Fibroblast of the aortic adventitia (primary cell): ENCODE measurements at places on chromosomes 6 and 20.

- no peak for DNase-seq
These were observed 10.8 kb downstream of the MOXD1 start for GRCh38 chr6:132390451-132390850.

DNA sequence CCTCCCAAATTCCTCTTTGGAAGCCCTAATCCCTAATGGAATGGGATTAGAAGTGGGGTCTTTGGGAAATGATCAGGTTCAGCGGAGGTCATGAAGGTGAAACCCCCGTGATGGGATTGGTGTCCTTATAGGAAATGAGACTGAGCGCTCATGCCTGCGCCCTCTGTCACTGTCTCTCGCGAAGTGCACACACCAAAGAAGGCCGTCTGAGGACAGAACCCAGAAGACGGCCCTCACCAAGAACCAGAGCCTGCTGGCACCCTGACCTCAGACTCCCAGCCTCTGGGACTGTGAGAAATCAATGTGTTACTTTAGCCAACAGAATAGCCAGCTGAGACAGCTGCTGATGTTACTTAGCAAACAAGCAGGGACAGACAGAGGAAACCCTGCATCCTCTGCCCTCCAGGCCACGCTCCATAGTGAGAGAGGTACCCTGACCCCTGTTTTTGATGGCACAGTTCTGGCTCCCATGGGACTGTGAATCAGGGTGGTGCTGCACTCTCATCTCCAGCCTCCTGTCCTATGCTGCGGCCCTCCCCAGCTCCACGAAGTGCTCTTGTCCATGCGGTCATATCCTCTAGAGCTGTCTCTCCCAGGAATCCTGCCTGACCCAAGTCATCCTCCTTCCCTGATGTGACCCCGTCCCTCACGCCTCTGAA, 369.3 kb downstream of the ZFAND3 start:
- no peak for DNase-seq

DNA sequence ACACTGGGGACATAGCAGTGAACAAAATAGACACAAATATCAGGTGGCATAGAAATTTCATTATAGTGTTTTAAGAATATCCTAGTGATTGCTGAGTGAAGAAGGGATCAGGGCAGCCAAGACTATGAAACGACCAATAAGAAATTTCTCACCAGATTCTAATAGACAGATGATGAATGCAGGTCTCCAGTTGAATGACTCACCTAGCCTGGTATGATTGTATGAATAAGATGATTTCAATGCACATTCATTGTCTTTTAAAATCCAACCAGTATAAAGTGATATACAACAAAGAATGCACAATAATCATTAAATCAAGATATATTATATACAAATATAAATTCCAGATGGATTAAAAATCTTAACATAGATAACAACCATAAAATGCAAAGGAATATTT, 124.5 kb upstream of the TENT5A start:
- peak; percentile 29 for DNase-seq

GRCh38 chr6:151452750-151453427, 963 bp upstream of the RMND1 start:
- peak; percentile 39 for DNase-seq

GRCh38 chr20:46507760-46508407, 5.5 kb downstream of the ZNF334 start:
- no peak for DNase-seq

- no peak for DNase-seq
These were observed 49.7 kb downstream of the ZBTB2 start for GRCh38 chr6:151341476-151342195.

- DNase-seq, result peak; percentile 52
These were observed 2.4 kb downstream of the PHACTR2 start for GRCh38 chr6:143680141-143680540.

DNA sequence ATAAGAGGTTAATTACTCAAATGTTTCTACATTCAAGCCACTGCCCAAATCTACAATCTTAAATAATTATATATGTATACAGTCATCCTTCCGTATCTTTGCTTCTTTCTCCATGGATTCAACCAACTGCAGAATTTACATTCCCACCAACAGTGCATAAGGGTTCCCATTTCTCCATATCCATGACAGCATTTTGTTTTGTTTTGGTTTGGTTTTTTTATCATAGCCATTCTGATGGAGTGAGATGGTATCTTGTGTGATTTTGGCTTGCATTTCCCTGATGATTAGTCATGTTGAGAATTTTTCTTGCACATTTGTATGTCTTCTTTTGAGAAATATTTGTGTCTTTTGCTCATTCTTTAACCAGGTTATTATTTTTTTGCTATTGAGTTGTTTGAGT, 198.5 kb downstream of the C6orf118 start:
- DNase-seq, result peak; percentile 23

- no peak for DNase-seq
These were observed 759.8 kb downstream of the PTPRT start for GRCh38 chr20:42429761-42430458.

GRCh38 chr20:56934888-56935287, 305.8 kb downstream of the TFAP2C start:
- DNase-seq, result no peak

DNA sequence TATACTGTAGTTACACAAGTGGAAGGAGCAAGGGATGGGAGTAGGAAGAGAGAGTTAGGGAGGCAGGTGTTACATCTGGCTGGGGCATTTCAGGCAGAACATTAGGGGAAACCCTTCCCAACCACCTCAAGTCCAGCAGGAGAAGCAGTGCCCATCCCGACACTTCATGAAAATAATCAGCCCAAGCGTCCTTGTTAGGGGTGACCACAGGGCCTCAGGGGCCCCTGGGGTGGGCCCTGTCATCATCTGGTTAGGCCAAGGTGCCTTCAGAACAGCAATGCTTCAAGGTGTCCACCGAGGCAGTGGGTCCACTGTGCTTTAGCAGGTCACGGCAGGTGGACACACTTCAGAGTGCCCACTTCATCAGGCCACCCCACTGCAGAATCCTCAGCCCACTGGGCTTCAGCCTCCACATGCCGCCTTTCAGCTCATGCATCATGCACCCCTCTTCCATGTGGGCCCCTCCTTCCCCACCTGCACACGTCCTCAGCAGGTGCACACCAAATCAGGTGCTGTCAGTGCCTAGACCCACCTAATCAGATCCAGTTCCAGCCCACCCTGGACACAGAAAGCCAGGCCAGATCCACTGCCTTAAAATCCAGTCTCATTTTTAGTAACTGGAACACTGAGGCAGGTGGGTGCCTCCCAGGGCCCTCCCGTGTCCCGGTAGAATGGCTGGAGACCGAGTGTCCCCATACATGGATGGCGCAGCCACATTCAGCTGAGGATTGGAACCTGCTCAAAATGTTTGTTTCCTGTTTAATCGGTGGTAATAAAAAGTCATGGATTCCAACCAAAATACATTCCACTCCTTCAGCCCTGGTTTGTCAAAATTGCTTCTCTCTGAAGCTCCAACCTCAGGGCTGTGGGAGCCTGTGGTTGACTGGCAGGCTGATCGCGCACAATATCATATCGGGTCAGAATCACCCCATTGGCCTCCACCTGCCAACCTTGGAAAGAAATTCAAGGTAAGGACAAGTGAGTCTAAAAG, 99.5 kb downstream of the ANKRD60 start:
- no peak for DNase-seq

GRCh38 chr6:105058846-105059245, 101.9 kb downstream of the LIN28B start:
- DNase-seq, result no peak

GRCh38 chr20:11755071-11755841, 162.4 kb upstream of the BTBD3 start:
- peak; percentile 50 for DNase-seq

DNA sequence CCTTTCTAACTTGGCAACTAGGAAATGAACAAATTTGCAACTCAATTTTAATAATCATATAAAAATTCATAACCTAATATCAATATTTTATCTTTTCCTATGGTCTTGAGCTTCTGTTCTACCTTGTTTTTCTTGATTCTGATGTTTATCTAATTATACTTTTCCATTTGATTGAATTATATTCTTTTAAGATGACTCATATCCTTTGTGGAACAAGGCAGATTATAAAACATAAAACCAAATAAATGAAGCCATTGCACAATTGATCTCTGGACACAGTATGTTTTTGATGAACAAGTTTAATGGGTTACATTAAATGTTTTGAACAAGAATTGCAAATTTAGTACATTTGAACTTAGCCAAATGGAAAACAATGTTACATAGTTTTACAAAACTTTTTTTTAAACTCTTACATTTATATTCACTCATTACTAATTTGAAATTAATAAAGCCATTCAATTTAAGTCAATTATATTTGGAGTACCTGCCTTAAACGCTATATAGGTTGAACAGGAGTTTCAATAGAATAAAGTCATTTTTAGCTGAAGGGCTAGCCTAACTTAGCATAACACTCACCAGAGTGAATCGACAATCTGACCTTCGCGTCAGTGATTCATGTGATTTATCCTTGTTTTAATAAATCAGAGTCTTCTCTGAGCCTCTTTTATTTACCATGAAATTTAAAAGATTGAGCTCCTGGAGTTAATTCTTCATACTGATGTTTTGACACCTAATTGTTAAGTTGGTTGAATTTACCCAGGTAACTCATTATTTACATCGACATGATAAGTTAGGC, 3.8 kb downstream of the NCOA7 start:
- peak; percentile 67 for DNase-seq

DNA sequence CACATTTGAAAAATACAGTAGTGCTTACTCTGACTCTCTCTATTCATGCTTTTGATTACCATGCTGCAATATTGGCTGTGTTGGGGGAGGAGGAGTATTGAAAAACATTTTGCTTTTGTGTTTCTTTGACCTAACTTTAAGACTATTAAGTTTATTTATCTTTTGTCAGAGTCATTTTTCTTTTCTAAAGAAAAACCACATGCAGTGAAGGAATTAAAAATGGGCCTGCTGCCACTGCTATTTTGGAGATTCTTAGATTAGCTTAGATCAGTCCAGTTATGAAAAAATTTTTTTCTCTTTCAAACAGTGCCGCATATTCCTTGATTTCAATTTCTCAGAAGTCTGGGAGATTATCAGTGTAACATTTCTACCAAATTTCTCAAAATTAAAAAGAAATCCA, 36.1 kb downstream of the BCKDHB start:
- peak; percentile 70 for DNase-seq

- no peak for DNase-seq
These were observed 544.6 kb downstream of the ADGRB3 start for GRCh38 chr6:69179681-69180080.

DNA sequence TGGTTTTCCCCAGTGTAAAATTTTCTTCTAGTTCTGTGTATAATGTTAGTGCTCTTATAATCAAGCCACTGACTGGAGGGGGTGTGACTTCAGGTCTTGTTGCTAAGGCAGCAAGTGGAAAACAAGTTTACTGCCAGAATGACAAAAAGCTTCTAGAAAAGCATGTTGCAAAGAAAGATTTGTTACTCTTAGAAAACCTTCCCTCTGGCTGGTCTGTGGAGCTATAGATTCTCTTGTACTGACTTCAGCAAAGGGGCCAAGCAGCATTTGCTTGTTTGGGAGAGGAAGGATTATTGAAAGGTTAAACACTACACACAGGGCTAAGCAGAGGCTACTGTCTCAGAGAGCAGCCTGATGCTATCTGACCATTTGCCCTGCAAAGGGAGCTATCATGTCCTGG, 288.8 kb downstream of the BTBD9 start:
- DNase-seq, result peak; percentile 33

DNA sequence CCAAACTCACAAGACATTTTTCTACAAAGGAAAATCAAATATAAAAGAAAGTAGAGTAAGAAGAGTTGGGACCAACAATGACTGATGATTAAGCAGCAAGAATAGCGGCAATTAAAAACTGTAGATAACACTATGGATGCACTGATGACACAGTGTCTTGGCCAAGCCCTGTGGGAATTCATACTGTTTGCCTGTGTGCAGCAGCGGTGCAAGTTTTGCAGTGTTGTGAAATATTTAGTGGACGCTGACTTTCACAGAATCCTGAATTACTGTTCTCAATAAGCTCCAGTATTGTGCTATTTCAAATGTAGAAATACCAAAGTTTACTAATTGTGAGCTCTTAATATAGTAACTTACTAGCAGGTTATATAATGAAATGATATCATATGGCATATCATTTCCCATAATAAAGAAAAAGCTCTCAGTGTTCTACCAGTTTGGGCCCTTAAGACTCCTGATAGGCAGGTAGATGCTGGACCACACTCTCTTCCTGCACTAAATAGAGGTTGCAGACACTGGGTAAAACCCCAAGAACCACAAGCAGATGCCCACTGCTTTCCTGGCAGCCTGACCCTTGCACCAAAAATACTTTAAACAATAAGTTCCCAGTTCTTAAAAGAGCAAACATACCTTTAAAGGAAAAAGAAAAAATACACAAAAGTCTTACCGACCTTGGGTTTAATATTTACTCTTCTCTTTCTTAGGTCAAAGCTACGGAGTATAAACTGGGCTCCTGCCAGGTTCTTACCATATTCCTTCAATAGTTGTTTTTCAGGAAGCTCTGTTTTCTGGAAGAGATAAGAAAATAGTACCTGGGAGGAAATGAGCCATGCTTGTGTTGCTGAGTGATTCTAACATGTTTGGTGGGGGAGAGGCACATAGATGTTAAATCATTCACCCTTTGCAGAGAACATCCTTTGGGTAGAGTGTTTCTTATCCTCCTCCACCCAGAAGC, 41.6 kb downstream of the ANKEF1 start:
- DNase-seq, result peak; percentile 35

DNA sequence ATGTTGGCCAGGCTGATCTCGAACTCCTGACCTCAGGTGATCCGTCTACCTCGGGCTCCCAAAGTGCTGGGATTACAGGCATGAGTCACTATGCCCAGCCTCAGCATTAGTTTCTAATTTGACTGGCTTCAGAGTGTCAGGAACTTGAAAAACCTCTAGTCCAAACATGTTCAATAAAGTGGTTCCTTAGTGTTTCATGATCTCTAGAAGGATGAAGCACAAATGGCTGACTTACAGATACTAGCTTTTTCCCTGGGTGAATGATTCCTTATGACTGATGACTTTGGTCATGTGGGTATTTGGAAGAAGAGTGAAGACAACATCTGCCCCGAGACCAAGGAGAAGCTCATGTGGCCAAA, 16.4 kb downstream of the GLYATL3 start:
- DNase-seq, result no peak

DNA sequence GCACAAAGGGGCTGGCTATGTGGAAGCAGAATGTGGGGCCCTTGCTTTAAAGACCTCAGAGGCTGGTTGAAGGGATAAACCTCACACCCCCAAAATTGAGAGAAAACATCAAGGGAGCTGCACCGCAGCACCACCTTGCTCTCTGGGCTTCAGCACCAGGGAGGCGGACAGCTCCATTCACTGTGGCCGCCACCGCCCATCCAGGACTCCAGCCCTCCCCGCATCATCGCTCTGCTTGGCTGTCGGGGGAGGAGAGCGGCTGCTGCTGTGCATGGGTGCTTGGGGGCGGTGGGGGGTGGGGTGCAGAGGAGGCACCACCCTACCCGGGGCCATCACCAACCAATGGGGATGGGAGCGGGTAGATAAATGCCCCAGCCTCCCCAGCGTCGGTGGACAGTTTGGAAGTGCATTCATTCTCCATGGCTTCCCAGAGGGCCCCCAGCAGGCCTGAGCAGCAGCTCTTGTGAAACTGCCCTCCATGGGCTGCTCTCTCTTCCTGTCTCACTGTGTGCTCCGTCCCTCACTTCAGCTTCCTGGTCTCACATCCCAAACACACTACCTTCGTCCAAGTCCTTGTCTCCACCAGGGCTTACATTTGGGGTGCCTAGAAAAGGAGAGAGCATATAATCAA, 75.7 kb upstream of the BHLHE23 start:
- peak; percentile 35 for DNase-seq
